Activated CD4-positive, alpha-beta T cell treated with anti-CD3 and anti-CD28 coated beads, Interleukin-2, amount 50 U/mL, for 48 hours (primary cell): ENCODE measurements at places on chromosomes 5 and 9.

DNA sequence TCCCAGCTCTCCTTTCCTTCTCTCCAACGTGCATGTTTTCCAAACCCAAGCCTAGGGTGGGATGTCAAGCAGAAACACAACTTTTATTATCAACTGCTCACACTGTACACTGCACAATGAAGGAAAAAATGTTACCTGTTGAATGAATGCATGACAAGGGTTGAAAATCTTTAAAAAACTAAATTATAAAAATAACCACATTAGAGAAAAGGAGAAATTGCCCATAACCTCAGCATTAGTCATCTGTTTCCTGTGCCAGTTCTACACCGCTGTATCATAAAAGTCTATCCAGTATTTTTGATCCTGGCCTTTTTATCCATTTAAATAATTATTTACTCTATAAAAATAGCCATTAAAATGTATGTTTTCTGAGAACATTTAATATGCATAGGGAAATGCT, 101.1 kb downstream of the APBA1 start:
- no peak for DNase-seq

DNA sequence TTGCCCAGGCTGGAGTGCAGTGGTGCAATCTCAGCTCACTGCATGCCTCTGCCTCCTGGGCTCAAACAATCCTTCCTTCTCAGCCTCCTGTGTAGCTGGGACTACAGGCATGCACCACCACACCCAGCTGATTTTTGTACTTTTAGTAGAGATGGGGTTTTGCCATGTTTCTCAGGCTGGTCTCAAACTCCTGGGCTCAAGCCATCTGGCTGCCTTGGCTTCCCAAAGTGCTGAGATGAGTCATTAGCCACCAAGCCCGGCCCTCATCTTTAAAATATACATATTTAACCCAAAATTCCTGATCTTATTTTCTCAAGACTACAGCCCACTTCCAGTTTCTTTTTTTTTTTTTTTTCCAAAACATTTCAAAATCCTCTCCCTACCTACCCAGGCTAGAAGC, 31.7 kb upstream of the MINAR2 start:
- DNase-seq: no peak

GRCh38 chr5:55973296-55973695, 21.5 kb downstream of the IL6ST start:
- no peak for DNase-seq

GRCh38 chr9:68515326-68516017, 25.2 kb downstream of the TMEM252 start:
- no peak for DNase-seq

DNA sequence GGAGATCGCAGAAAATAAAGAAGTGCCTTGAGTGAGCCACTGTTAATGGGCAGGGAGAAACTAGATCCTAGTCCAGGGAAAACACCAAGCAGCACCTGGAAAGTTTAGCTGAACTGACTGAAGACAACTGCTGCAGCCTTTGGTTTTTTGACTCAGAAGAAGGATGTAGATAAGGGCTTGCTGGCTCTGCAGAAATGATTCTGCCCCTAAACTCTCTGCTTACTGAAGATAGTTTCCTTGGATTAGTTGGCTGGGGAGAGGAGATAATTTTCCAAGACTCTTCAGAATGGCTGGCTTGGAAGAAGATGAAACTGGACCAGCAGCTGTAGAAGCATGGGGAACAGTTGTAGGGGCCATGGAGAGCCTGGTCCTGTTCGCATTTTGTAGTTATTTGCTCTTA, 471.8 kb downstream of the KDM4C start:
- DNase-seq: no peak

DNA sequence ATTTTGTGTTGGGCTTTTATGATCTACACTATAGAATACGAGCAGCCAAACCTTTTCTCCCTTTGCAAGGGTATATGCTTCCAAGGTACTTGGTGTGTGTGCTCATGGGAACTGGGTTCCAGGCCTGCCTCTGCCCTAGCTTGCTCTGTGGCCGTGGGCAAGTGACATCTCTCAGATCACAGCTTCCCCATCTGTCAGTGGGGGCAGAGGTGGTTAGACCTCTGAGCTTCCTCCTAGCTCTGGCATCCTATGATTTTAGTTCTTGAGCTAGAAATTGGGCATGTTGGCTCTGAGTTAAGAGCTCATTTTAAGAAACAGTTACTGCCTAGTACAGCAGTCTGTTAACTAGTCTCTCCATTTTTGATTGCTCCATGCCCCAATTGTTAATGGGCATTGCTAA, 12.5 kb upstream of the CCNJL start:
- DNase-seq: no peak

GRCh38 chr9:74557571-74557970, 60.4 kb downstream of the RORB start:
- DNase-seq: no peak

- no peak for DNase-seq
Observed at GRCh38 chr9:72351538-72352453, 13.2 kb downstream of the ZFAND5 start.

DNA sequence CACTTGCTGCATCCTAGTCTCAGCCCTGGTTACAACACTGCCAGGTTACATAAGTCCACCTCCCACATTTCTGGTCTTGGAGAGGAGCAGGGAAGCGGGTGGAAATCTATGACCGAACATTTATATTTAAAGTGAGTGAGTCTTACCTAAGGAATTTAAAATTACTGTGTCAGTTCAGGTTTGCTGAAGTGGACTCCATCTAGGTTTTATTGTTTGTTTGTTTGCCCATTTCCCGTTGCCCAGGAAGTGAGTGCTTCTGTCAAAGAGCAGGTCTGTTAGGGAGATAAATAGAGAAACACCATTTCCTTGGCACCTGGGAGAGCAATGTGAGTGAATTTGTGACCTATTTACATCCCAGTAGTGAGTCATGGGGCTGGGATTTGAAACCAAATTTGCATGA, 179.5 kb downstream of the KIF4B start:
- DNase-seq: no peak

GRCh38 chr5:129306725-129307124, 153.4 kb upstream of the ADAMTS19 start:
- DNase-seq: no peak

DNA sequence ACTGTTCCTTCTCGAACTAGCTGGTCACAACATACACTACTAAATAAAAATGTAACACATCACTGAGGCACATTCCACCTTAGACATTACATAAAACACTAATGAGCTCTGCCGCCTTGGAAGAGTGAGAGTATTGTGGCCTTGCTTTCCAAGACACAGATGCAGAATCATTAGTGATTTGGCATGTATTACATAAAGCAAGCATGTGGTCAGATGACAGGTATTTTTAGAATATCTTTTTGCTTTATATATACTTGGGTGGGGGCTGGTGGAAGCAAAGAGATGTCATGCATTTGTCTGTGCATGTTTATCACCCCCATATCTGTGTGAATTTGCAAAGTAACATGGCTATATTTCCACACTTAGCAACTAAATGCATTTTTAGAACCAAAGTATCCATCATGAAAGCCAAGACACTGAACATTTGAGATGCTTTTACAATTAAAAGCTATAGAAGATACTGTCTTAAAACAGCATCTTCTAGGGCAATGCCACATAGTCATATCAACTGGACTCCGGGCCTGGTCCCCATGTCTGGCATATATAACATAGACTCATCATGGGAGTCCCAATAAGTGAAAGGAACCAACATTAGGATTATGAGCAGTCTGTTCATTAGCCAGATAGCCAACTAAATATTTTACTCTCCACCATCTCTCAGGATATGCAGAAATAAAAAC, 213.5 kb downstream of the MEF2C start:
- DNase-seq: no peak

- no peak for DNase-seq
Observed at GRCh38 chr5:133967124-133967523, 1.3 kb downstream of the C5orf15 start.

DNA sequence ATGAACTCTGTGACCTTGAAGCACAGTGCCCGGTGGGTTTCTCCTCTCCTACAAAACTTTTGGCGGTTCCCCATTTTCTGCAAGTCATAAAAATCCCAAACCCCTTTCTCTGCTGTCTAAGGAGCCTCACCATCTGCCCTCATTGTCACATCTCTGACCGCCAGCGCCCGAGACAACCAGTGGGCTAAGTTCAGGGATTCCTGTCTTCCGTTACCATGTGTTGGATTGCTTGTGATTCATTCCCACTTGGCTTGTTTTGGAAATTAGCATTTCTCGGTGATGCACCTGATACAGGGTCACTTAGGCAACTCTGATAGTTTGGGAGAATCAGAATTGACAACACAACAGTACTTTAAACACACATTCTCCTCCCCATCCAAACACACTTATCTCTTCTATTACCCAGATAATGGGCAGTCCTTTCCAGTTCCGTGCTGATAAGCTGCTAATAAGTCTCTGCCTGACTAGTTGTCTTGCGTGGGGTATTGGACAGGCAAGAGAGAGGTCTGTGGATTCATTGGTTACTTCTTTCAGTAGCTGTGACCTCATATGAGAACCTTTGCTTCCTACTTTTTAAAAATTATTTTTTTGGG, 70.0 kb upstream of the KLF4 start:
- no peak for DNase-seq

DNA sequence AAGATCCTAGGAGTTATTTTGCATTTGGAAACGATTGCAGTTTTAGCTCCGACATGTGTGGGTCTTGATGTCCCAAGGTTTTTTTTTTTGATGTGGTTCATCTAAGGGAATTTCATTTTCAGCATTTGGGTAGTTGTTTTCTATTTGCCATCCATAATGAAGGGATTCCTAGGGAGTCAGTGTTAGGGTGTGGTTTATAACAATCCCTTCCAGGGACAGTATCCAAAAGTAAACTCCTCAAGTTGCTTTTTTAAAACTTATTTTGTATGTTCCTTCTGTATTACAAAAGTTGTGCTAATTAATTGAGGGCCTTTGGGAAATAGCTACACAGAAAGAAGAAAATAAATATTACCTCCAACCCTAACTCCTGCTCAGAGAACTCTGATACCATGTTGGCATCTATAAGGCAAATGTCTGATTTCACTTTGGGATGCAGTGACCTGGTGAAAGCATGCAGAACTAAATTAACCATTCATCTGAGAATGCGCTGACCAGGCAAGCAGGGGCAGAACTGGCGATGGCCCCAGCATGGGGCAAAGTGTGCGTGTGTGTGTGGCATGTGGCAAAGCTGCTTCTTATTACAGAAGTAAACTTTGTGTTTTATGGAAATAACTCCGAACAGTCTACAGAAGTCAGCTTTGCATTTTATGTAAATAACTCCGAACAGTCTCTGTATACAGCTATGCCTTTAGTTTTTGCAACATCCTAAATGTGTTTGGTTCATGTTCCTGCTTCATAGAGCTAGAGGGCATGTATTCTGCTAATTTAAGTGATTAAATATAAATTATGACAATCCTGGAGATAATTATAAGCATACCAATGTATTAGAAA, 237.2 kb downstream of the TRPM3 start:
- DNase-seq: no peak

DNA sequence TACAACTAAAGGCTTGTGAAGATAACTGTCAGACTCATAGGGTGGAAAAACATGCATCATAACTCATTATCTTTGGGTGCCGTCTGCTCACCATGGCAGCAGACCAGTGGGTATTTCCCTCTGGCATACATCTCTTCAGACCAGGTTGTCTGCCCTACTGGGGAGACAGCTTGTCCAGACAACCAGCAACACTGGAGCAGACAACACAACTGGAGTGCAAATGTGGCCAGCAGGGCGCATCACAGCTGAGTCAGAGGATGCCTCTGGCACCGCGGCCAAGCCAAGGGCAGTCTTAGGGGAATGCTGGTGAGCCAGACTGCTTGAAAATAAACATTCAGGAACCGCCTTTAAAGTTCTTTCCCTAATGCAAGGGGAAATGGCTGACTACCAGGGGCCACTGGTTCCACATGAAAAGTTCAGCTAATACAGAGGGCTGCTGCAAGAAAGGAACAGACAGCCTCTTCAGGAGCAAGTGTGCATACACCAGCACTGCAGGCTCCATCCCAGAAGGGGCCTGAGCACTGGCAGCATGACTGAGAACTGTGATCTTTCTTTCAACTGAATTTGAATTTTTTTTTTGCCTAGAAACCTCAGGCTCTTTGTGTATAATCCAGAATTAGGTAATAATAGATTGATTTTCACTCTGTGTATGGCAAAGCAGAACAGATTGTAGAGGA, 77.3 kb downstream of the MAMDC2 start:
- DNase-seq: no peak

GRCh38 chr5:160269017-160269416, 39.7 kb downstream of the FABP6 start:
- no peak for DNase-seq

GRCh38 chr9:16871336-16872151, 1.1 kb upstream of the BNC2 start:
- DNase-seq: no peak

DNA sequence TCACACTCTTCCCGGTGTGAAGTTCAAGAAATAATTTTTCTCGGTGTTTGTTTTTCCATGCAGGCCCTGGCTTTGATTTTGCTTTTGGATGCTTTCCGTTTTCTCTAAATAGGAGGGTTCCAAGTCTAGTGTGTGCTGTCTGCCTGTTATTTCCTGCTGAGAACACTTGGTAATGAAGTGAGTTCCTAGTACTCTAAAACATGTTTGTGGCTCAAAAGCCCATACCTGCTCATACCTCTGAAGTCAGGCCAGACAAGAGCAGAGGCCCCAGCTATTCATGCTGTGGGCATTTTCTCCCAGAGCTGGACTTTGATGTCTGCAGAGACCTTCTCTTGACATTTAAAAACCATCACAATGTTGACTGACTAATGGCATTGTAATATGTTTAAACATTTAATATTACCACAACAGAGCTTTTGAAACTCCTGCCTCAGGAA, 211.2 kb downstream of the GOLPH3 start:
- DNase-seq: no peak

DNA sequence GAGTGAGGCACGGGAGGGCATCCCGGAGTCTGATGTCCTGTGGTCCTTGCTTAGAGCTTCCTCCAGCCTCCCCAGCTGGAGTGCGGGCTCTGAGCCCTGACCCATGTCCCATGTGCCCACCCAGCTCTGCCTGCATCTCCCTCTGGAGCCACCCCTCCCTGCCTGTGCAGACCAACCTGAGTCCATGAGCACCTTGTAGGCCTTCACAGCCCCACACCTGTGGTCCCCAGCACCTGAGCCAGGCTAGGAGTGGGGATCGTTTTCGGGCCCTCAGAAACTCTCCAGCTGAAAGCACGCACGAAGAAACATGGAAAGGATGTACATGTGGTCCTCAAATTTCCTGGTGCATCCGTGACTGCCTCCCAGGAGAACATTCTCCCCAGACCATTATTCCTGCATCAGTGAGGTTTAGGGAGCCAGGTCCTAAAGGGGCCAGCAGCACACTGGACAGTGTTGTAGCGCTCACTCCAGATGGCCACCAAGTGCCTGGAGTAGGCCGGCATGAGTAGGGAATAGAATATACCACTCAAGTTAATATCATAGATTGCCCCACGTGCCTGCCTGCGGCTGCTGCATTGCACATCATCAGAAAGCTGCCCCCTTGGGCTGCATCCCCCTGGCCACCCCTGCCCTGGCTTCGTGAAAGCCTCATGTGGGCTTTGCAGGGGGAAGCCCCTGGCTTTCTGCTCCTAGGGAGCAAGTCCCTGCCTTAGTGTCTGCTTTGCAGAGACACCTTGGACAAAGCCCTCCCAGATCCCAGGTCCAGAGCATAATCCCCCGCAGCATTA, 80.6 kb downstream of the WNK2 start:
- peak; percentile 1 for DNase-seq

GRCh38 chr5:121164632-121165031, 687.0 kb upstream of the FTMT start:
- DNase-seq: no peak
